Stimulated activated CD4-positive, alpha-beta T cell treated with anti-CD3 and anti-CD28 coated beads, Interleukin-12 subunit alpha, Interleukin-12 subunit beta, amount 100 ng/mL, for 4 hours (primary cell): ENCODE measurements at places on chromosomes 6 and 20.

DNA sequence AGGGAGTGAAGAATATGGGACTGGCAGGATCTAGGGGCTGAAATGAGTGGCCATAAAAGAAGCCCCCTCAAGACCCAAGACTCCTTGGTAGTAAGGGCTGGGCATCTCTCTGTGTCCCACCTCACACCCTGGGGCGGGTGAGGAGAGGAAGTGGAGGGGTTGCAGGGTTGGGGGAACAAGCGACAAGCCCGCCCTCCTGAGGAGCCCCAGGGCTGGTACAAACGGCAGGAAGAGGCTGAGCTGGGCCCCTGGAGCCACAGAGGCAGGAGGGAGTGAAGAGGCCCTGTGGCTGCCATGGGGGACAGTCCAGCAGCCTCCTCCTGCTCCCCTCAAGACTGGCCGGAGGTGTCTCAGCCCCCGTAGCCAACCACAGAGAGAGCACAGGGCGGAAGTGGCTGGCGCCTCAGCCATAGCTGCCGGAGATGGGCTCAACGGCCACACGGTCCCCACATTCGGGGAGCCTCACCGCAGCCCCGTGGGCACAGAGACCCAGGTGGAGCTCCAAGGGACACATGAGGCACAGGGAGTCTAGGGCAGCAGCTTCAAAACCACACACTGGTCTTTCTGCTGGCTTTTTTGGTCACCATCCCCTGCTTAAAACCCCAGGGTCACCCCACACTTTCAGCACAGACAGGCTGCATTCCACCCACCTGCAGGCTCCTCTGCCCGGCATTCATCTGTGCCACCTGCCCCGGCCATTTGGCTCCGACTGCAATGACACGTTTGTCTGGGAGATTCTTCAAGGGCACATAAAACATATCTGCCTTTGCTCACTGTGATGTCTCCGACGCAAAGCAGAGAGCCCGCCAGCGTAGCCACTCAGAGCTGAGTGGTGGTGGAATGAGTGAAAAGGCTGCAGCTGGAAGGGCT is 524 bp downstream of the C20orf203 start:
- no peak for DNase-seq

DNA sequence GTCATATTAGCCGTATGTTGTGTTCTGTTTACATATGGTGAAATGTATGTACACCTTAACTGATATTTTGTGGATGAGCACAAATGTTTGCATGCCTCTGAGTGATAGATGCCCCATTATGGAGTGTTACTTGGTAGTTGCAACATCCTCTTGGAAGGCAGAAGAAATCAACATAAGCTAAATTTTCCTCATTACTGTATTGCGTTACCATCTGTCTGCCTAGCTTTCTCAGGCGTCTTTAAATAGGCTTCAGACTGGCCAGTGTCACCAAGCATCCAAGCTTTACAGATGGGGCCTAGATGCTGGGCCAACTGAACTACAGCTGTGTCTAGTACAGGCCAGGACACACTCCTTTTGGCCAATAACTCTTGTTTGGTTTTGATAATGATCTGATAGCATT is 250.6 kb downstream of the SAMD5 start:
- no peak for DNase-seq

DNA sequence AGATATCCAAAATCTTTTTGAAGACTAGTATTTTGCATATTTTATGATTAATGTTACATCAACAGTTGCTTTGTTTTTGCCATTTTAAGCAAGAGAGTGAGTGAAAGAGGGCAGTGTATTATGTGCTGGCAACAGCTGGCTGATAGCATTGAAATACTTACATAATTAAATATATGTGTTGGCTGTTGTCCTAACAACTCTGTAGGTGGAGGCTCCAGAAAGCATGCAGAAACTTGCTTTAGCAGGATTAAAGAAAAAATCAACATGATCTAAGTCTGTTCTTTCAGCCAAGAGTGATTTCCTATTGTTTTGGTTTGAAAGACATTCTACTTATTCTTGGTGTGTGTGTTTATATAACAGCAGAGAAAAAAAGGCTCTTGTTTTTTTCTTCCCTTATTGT is 127.5 kb downstream of the CDKAL1 start:
- no peak for DNase-seq

- peak; percentile 61 for DNase-seq
Measured at GRCh38 chr6:32854376-32855178, 585 bp downstream of the PSMB9 start.

DNA sequence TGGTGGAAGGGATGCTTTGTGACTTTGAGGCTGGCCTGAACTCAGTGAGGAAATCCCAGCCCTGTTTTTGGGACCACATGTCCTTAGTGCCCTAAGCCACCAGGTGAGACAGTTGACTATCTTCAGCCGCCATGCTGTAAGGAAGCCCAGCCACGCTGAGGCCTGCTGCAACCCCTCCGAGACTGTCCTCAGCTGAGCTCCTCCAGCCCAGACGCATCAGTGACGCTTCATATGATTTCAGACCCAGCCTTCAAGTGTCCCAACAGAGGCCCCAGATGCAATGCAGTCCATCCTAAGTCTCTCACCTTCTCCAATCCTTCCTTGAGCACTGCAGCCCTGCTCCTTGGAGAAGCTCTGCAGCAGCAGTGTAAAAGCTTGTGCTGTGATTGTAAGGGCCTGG is 76.2 kb downstream of the NINL start:
- DNase-seq = no peak

DNA sequence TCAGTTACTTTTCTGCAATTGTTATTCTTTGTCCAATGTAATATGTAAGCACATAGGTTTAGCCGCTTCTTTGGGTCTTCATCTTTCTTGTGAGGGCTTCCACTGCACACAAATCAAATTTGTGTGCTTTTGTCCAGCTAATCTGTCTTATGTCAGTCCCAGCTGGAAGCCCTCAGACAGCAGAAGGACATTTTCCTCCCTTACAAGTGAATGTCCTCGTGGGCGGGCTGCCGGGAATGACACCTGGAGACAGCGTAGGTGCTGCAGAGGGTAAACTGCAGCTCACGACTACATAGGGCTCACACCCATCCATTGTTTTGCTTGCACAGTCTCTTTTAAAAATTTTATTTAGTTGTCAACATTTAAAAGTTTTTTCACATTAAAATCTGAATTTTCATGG is 24.6 kb upstream of the PPP1R14C start:
- no peak for DNase-seq

- no peak for DNase-seq
Measured at GRCh38 chr20:4925842-4926530, 75.3 kb downstream of the SLC23A2 start.

GRCh38 chr6:56076033-56076432 is 171.3 kb downstream of the COL21A1 start:
- DNase-seq = no peak

- DNase-seq = no peak
Measured at GRCh38 chr6:29958921-29959320, 16.6 kb downstream of the HLA-A start.

GRCh38 chr6:133609415-133610226 is 279.3 kb upstream of the TCF21 start:
- no peak for DNase-seq

DNA sequence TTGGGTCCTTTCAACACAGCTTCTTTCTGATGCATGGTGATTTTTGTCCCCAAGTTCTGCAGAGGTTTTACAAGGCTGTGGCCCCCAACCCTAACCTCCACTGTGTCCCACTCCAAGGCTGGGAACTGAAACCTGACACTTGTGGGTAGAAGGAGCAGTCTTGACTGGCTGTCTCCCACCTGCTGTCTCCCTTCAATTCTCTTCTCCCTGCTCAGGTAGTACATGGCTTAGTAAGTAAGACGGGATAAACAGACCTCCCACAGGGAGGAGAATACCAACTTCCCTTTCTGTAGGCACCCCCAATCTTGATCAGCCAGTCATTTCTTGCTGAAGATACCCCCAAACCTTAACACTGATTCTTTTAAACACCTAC is 25.0 kb downstream of the TGM6 start:
- no peak for DNase-seq

GRCh38 chr6:23088761-23089160 is 519.4 kb downstream of the HDGFL1 start:
- no peak for DNase-seq

GRCh38 chr20:34083137-34083536 is 28.9 kb downstream of the EIF2S2 start:
- DNase-seq = no peak

- DNase-seq = no peak
Measured at GRCh38 chr6:130679684-130680083, 147.5 kb upstream of the SMLR1 start.

DNA sequence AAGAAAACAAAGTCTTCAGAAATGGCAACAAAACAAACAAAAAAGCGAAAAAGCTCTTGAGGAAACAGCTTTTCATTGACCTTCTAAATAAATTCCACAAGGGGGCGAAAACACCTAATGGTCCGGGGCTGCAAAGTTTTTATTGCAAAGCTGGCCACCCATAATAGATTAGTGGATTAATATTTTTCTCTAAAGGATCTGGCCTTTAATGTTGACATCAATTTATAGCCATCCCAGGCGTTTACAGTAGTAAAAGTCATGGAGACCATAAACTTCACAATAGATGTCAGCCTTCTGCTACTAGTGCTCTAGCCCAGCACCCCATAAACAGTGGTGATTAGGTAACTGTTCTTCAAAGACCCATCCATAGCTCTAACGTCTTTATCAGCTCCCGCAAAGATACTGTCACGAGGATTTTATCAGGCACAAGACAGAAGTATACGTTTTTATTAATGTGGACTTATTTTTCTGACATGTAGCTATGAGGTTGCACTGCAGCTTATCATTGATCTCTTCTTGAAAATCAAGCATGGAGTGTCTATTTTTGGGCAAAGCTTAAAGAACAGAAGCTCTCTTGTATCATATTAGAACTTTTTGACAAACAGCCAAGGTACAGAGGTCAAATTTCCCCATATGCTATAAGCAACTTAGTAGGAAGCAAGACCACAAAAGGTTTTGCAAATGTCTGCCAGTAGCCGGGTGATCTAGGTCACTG is 4.7 kb downstream of the CITED2 start:
- DNase-seq = no peak

GRCh38 chr6:104688283-104688969 is 171.3 kb downstream of the HACE1 start:
- no peak for DNase-seq

DNA sequence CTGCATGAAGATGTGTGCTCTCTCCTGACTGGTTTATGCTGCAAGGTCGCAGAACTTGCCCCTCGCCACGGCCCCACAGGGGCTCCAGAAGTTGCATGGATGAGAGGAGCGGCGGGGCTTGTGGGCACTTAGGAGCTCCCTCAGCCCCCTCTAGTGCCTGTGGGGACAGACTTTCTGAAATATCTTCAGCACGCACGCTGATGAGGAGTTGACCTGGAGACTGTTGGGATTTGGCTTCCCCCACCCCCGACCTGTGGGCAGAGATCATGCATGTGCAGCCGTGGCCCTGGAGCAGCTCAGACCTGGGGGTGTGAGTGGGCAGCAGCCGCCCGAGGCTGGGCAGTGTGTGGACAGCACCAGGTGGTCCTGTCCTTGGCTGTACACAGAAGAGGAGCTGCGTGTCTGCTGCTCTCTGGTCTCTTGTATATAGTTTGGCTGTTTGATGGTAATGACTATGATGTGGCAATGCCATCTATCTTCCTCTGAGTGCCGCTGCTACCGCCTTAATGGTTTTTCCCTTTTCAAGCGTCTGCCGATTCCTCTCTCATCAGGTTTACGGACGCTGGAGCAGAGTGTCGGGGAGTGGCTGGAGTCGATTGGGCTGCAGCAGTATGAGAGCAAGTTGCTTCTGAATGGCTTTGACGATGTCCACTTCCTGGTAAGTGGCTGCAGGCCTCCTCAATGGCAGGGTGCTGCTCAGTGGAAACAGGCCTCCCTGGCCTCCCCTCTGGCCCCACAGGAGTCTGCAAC is 81.4 kb downstream of the TCP11 start:
- no peak for DNase-seq

DNA sequence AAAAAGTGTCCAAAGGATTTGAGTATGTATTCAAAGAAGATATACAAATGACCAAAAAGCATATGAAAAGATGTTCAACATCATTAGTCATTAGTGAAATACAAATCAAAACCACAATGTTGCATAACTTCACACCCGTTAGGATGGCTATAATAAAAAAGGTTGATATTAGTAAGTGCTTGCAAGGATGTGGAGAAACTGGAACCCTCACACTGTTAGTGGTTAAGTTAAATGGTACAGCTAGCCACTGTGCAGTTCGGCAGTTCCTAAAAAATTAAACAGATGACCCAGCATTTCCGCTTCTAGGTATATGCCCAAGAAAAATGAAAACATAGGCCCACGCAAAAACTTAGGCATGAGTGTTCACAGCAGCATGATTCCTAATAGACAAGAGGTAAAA is 38.6 kb downstream of the IBTK start:
- DNase-seq = no peak

DNA sequence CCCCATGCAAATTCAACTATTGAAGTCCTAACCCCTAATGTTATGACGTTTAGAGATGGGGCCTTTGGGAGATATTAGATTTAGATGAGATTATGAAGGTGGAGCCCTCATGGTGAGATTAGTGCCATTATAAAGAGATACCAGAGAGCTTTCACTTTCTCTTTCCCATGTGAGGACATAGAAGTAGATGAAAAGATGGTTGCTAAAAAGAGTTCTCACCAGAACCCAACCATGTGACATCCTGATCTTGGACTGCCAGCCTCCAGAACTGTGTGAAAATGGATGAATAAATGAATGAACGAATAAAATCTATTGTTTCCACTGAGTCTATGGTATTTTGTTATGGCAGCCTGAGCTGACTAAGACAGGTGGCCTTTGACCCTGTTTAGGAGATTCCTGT is 50.6 kb upstream of the FBXO30 start:
- DNase-seq = no peak

- DNase-seq = no peak
Measured at GRCh38 chr6:129697788-129698187, 12.2 kb downstream of the ARHGAP18 start.

DNA sequence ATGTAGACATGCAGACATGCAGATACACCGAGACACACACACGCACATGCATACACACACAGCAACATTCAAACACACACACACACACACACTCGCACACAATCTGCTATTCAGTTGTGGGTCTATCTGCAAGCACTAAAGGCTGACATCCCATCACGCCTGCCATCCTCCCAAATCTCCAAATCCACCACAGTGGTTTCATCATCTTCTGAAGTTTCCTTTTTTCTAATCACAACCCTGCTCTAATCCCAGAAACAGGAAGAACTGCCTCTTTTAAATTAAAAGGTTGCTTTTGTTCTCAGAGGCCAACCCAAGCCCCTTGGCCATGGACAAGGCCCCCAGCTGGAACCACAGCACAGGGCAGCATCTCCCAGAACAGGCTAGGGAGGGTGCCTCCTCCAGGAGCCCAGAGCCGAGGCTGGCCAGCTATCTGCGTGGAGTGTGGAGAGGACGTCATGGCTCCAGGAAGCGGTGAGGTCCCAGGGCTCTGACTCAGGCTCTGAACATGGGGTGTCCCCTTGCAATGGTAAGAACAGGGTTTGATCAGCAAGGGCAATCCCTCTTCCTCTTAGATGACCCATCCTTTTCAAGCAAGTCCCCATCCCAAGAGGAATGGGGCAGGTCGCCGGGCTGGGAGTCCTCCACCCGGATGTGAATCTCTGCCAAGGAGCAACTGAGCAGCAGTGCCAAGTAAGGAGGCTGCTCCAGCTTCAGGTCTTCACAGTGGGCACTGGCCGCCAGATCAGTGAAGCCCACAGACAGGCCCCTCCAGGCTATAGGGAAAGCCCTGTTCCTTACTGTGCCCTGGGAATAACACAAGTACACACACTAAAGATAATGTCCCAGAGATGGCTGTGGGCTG is 14.7 kb downstream of the FOXF2 start:
- no peak for DNase-seq
